Sigmoid colon (tissue), 7 donors: ENCODE measurements at places on chromosomes 2 and 18. TPM values are rescaled to one million over a fixed set of nuclear protein-coding genes. Genes with fewer than 3 reads are reported as not detected.

RNF125 gene
- 3.0 TPM for total RNA-seq

IL36RN gene
- not detected for total RNA-seq

ARHGAP25 gene
- total RNA-seq = 5.8 TPM

RPE gene
- 57.1 TPM for total RNA-seq

HOXD13 gene
- total RNA-seq = 34.7 TPM

MYO5B gene
- 0.36 TPM for total RNA-seq
